ENCODE measurements at places on chromosomes 3 and 15.
A peak's percentile ranks its signal among the peaks of the same experiment; 100 is the strongest.

DNA sequence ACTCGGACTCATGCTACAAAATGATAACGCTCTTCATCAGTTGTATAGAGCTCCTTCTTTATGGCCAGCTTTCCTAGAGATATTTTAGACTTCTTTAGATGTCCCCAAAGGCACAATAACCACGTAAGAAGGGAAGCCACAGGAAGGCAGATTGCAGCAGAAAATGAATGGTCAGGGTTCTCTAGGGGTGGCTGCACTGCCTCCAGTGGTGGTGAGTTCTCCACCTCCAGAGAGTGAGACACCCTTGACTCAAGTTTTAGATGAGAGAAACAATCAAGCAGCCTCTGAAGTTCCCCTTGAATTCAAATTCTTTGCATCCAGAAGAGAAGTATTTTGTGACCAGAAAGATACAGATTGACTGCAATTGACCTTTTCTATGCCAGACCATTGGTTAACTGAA lies 191.5 kb downstream of the TP63 start:
- DNase-seq, result no peak

DNA sequence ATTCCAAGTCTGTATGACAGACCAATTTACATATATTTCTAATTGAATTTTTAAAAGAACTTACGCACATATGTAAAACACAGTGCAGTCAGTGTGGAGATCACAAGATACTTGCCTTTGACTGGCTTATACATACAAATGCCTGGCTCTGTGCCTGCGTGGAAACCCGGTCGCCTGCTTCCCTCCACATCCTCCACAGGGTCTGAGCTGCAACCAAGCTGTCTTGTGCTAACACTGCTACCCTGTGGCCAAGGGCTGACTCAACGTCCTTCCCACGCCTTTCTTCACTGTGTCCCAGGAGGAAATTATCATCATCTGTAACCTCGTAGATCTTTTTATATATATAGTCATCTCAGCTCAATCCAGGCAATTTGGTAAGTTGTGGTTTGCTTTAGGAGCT lies 117.0 kb downstream of the WNT7A start:
- DNase-seq, result no peak

- peak; percentile 53 for DNase-seq
These were observed 11.7 kb downstream of the GNB5 start for GRCh38 chr15:52179278-52180195.

GRCh38 chr3:143348486-143349327 lies 229.1 kb downstream of the CHST2 start:
- DNase-seq, result no peak

GRCh38 chr3:44470430-44470829 lies 7.0 kb downstream of the ZNF445 start:
- no peak for DNase-seq

- no peak for DNase-seq
These were observed 46.0 kb downstream of the CCNL1 start for GRCh38 chr3:157113832-157114505.

GRCh38 chr3:110069761-110070160 lies 732.4 kb upstream of the DPPA4 start:
- no peak for DNase-seq

- no peak for DNase-seq
These were observed 226.6 kb upstream of the TLE3 start for GRCh38 chr15:70324001-70324974.

DNA sequence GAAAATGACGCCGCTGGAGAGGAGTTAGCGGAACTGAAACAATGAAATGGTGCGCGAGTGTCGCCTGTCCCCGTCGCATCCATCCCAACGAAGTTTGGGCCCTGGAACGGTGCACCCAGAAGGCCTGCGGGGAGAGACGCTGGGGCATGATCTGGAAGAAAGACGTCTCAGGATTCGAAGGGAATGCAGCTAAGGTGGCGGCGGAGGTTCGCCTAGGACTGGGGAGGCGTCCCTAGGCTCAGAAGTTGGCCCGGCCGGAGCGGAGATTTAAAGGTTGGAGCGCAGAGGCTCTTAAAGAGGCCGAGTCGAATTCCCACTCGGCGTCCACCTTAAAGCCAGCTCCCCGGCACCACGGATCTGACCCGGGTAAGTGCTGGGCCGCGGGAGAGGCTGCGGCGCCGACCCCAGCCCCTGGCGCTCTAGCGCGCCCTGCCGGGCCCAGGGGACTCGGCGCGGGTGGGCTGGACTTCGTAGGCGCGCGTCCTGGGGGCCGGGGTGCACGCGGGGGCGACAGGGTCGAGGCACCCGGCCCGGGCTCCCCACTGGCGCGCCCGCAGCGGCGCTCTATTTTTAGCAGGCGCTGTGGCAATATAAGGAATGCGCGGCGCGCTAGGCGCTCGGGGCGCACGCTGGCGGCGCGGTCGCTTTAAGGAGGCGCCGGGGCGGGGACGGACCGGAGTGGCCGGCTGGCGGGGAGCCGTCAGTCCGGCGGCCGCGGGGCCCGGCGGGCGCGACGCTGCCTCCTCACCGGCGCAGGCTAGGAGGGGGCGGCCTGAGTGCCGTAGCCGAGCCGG lies at the start of gene MRAS:
TSS of gene MRAS (plus strand) at position 620 of the 794 bp plus-strand sequence. CDS start 24,305 bp downstream, outside the sequence.
- peak; percentile 49 for DNase-seq

Data from COLO829 (cell line).